ENCODE measurements at places on chromosomes 3 and 15.

GRCh38 chr3:165642761-165643420 lies 194.3 kb downstream of the BCHE start:
- DNase-seq, result no peak

DNA sequence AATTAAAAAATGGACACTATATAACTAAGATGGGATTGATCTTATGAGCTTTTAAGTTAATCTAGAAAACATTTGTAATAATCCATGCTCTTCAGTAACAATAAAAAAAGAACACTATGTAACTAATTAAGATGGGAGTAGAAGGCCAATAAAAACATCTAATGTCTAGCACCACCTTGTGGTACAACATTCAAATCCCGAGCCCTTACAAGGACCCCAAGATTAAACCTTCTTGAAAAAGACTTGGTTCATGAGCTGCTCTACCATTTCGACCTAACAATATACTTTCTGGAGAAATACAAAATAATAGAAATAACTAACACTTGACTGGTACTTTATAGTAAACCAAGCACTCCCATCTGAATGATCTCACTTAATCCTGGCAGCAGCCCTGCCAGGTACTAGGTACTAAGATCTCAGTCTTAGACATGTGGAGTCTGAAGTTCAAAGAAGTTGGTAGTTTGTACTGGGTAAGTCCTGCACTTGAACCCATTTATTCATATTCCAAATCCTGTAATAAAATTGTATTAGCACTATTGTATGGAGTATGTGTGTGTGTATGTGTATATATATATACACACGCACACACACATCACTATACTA lies 21.8 kb downstream of the METTL6 start:
- peak; percentile 50 for DNase-seq

DNA sequence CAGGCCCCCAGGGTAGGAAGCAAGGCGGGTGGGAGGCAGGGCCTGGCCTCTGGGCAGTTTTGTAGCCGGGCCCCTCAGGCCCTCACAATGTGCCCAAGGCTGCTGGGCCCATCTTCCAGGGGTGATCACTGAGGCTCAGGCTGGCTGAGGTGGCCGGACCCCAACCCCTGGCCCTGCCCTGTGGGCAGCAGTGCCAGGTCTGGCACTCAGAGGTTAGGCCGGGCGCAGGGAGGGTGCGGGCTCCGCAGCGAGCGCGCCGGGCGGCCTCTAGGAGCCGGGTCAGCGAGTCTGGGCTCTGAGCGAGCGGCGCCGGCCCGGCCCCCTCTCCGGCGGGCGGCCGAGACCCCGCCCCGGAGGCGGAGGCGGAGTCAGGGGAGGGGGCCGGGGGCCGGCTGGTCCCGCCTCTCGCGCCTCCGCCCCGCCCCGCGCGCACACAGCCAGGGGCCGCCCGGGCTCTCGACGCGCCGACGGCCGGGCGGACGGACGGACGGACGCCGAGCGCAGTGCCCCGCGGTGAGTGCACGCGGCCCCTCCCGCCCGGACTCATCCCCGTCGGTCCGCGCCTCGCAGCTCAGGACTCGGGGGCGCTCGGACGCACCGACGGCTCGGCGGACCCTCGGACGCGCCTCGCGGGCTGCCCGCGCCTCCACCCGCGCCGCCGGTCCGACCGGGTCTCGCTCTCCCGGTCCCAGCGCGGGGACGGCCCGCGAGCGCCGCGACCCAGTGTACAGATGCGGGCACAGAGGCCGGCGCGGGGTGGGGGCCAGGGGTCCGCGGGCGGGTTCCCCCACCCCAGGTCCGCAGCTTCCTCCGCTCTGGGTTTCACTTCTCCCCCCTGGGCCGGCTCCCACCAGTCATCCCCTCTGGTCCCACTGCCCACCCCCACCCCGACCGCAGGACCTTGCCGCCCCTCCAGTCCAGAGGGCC lies at the start of gene FBLN2:
Gene FBLN2, plus strand, starts transcription at position 430 of the 927 bp plus-strand sequence. CDS start 21,231 bp downstream, outside the sequence.
- peak; percentile 55 for DNase-seq

- DNase-seq, result no peak
Measured at GRCh38 chr15:33111041-33111451, 83.5 kb downstream of the FMN1 start.

DNA sequence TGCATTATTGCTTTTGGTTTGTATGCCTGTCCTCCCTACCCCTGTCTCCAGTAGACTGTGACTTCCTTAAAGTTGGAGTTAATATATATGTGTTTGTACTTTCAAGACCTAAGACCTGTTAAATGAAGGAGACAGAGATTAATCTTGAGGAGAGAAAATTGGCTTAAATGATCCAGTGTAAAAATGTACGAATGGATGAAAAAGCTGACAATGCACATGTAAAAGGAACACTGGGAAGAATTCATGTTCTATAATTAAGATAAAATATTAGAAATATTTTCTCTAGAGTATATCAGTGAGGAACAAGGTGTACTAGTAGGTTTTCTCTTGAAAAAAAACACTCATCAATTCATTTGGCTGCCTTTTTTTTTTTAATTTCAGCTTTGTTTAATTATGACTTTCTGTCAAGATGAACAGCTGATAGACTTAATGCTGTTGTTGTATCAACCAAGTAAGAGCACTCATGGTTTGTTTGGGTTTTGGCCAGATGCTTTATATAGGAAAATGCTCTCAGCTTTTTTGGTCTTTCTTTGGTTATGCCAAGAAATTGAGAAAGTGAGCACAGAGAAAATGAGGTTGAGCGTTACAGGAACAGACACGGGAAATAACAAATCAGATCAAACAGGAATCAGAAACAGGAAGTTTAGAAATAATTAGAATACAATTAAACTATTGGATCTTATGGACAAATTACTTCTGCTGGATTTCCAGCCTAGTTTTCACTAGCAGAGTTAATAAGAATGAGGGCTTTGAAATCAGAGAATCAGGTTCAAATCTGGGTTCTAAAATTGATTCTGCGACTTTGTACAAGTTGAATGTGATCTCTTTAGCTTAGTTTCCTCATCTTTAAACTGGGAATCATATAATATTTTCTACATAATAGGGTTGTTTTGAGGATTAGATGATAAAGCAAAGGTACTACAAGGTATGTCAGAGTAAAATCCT lies 38.3 kb upstream of the AADAC start:
- DNase-seq, result no peak

DNA sequence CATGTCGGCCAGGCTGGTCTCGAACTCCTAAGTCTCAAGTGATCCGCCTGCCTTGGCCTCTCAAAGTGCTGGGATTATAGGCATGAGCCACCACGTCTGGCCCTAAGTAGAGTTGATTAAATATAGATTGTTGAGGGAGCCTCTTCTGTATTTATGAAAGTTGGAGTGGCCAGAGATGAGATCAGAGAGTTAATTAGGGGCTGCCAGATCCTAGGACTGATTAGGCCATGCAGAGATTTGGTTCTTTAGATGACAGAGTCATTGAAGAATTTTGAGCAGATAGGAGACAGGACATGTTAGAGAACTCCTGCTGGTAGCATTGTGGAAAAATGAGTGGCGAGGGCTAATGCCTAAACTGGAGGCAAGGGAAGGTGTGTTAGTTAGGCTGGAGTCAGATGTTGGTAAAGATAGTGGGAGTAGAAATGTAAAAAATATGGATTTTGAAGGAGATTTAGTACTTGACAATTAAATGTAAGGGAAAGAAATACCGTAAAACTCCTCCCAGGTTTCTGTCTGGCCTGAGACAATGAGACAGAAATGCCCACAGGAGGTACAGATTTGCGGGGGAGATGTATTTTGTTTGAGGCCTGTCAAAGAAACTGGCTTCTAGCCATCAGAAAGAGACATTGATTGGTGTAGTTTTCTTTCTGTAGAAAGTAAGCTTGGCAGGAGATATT lies 23.4 kb downstream of the SACM1L start:
- DNase-seq, result no peak

GRCh38 chr3:49602049-49602554 lies 47.8 kb downstream of the BSN start:
- no peak for DNase-seq

GRCh38 chr3:193593668-193594030 lies 641 bp downstream of the OPA1 start:
- DNase-seq, result peak; percentile 44

DNA sequence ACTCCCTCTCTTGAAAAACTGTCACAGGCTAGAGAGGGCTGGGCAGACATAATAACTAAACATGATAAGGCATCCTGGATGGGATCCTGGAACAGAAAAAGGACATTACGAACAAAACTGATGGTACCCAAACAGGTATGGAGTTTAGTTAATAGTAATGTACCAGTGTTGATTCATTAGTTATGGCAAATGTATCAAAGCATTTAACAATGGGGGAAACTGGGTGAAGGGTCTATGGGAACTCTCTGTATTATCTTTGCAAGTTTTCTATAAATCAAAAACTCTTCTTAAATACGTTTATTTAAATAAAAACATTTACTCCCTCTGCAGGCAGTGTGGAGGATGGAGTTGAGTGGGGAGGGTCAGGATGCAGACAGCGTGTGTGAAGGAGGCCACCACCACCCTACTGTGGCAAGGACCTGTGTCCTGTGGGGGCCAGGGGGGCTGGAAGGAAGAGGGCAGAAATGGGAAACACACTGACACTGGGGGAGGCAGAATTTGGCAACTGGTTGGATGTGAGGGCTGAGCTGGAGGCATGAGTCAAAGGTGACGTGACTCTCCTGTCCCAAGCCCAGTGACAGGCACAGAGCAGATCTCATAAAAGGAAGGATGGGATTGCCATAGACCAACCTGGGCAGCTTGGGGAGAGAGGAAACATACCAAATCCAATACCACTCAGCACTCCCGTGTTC lies 59.6 kb upstream of the ITGA11 start:
- DNase-seq, result no peak

- no peak for DNase-seq
Measured at GRCh38 chr3:108511055-108511454, 659 bp upstream of the MYH15 start.

GRCh38 chr3:62604751-62605351 lies 231.5 kb upstream of the FEZF2 start:
- no peak for DNase-seq

GRCh38 chr3:33131331-33132018 lies 17.7 kb downstream of the CRTAP start:
- DNase-seq, result peak; percentile 69

GRCh38 chr3:40572588-40572987 lies 47.8 kb downstream of the ZNF621 start:
- DNase-seq, result no peak

- no peak for DNase-seq
Measured at GRCh38 chr3:100981164-100981911, 11.9 kb downstream of the ABI3BP start.

DNA sequence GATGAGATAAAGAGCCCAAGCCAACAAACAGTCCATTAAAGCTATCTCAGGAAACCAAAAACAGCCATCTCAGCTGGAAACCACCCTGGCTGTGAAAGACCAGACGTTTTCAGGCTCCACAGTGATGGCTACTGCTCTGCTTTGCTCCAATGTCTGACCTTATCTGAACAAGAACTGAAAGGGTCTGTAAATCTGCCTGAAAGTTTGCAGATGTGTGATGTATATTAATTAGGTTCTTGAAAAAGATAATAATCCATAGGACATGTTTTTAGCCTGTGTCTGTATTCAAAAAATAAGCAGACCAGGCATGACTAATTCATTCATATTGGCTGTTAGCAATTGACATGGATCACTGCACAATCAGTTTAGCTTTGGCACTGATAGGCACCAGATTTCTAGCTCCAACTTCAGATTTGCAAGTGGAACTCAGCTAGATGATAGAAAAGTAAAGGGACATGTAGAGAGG lies 611.4 kb upstream of the NAALADL2 start:
- no peak for DNase-seq

DNA sequence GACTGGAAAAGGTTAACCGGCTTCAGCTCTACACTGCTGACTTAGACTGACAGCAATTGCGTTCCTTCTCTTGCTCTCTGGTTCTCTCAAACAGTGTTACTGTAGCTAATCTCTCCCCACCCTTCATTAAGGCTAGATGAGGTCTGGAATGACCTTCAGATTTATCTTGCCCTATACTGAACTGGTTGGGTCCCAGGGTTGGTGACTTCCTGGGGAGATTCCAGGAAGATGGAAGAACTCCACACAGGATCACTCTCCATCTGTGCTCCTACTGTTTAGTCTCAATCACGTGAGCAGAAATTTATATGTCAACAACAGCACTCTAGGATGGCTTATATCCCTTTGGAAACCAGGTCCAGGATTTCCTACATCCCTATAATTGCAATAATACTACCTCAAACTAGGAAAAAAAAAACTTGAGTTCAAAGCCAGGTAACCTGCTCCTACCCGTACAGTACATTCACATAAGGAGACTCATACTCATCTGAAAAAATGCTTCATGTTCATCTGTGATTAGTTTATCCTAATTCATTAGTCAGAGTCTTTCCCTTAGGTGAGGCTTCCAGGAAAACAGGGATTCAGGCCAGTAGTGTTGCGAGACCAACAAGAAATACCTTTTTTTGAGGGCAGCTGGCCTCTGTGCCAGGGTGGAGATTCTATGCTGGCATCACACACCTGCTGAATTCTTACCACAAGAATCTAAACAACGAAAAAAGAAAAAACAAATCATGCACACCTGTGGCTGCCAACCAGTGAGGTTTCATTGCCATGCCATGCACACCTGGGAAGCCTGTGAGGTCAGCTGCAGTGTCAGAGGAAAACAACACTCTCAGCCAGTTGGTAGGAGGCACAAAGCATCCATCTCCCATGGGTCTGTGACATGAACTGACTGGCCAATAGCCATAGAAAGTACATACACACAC lies 297.3 kb downstream of the MECOM start:
- DNase-seq, result no peak

GRCh38 chr15:74025436-74025835 lies 30.9 kb downstream of the PML start:
- no peak for DNase-seq

GRCh38 chr15:33729653-33730052 lies 238.6 kb upstream of the CHRM5 start:
- DNase-seq, result no peak

DNA sequence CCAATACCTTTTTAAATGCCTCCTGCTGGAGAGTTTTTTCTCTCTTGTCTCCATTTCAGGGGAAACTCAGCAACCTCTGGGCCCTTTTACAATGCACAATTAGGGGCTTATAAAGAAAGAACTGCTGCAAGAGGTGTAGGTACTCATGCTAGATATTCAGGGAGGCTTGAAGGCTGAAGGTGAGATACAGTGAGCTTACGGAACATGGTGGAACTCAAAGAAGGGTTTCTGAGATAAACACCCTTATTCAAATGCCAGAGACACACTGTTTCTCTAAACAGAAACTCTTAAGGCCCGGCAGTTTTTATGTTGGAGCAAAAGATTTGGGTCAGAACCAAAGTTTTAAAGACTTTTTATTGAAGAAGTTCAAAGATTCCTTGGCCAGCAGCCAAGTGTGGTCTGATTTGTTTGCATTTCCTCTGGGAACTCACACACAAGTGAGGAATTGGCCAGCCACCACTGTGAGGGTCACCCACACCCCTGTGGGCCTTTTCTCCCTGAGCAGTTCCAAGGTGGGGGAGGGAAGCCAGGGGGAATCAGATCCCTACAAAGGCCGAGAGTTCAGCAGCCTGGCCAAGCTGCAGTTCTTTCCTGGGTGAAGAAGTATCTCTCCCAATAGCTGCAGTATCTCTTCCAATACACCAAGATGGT lies 47.8 kb downstream of the TNFAIP8L3 start:
- no peak for DNase-seq

GRCh38 chr3:152204218-152204617 lies 64.5 kb upstream of the MBNL1 start:
- DNase-seq, result no peak

- DNase-seq, result no peak
Measured at GRCh38 chr3:15498431-15499214, 22.9 kb downstream of the COLQ start.

GRCh38 chr3:46923559-46924350 lies 46.2 kb downstream of the PTH1R start:
- DNase-seq, result no peak

- DNase-seq, result no peak
Measured at GRCh38 chr3:184568924-184569829, 7.6 kb downstream of the EPHB3 start.

All from GM20000 (cell line).